CD4-positive, alpha-beta T cell (primary cell): ENCODE measurements at places on chromosomes 5 and 9. TPM values are rescaled to one million over a fixed set of nuclear protein-coding genes. Genes with fewer than 3 reads are reported as not detected.
A peak's percentile ranks its signal among the peaks of the same experiment; 100 is the strongest.

DNA sequence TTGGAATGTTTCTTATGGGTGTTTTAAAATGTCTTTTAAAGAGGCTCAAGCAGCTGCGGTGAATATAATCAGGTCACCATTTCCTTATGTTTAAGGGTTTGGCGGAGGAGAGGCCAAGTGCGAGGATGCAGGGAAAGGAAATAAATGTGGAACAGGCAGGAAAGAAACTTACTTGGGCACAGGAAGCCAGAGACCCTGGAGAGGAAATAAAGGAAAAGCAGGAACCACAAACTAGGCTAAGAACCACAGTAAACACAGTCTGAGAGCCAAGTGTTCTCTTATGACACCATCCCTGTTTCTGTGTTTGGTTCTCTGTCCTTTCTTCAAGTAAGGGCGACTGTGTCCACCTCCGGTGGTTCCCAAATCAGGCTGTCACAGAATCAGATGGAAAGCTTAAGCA is 166.5 kb downstream of the C9orf152 start:
- H3K4me3 ChIP-seq = no peak overlapping the region
- no peaks in the 10 kb centered on the region for H3K27me3 ChIP-seq
- no peaks in the 10 kb centered on the region for H3K36me3 ChIP-seq
- no peak for DNase-seq
- H3K4me1 ChIP-seq = no peaks in the 10 kb centered on the region

GRCh38 chr5:5739490-5739945 is 317.0 kb downstream of the ICE1 start:
- H3K36me3 ChIP-seq = no peaks in the 10 kb centered on the region
- no peaks in the 10 kb centered on the region for H3K4me1 ChIP-seq
- DNase-seq = no peak
- H3K4me3 ChIP-seq = no peak overlapping the region
- no peaks in the 10 kb centered on the region for H3K27me3 ChIP-seq

- H3K27me3 ChIP-seq = no peaks in the 10 kb centered on the region
- H3K4me3 ChIP-seq = no peak overlapping the region
- no peaks in the 10 kb centered on the region for H3K36me3 ChIP-seq
- no peak overlapping the region for H3K27ac ChIP-seq
- DNase-seq = no peak
These were observed 24.5 kb downstream of the RANBP17 start for GRCh38 chr5:170886210-170886894.

DNA sequence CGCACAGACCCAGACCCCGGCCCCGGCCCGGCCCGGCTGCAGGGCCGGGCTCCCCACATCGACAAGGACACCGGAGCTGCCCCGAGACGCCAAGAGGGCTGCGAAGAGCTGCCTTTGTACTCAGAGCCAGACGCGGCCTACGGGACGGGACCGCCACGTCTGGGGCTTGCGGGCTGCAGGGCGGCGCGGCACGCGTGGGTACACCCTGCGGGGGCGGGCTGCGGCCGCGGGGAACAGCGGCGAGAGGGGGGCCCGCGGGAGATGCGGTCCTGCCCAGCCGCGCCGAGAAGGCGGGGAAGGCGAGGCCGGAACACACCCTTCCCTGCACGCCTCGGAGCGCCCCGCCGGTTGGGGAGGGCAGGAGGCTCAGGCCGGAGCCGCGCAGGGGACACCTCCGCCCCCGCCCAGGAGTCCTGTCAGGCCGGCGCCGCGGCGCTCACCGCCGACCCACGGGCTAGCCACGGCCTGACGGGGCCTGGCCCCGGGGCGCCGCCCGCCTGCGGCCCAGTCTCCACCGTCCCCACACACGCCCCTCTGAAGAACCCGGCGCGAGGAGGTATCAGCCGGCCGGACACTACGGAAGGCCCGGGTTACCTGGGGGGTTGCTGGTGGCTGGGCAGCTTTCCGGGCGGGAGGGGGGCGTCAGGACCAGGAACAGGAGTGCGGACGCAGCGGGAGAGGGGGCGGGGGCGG is 478 bp downstream of the RAB14 start:
- peak overlapping the region; percentile 75 for H3K4me3 ChIP-seq
- no peaks in the 10 kb centered on the region for H3K36me3 ChIP-seq
- peak; percentile 33 for DNase-seq

- H3K27me3 ChIP-seq = no peaks in the 10 kb centered on the region
- H3K4me3 ChIP-seq = no peak overlapping the region
- H3K27ac ChIP-seq = no peak overlapping the region
- DNase-seq = no peak
- H3K36me3 ChIP-seq = no peaks in the 10 kb centered on the region
These were observed 277.7 kb upstream of the PCSK5 start for GRCh38 chr9:75612754-75613153.

- no peak overlapping the region for H3K4me3 ChIP-seq
- no peaks in the 10 kb centered on the region for H3K36me3 ChIP-seq
- H3K4me1 ChIP-seq = no peaks in the 10 kb centered on the region
- H3K27ac ChIP-seq = no peak overlapping the region
These were observed 488.6 kb upstream of the WWC1 start for GRCh38 chr5:167802755-167803431.

DNA sequence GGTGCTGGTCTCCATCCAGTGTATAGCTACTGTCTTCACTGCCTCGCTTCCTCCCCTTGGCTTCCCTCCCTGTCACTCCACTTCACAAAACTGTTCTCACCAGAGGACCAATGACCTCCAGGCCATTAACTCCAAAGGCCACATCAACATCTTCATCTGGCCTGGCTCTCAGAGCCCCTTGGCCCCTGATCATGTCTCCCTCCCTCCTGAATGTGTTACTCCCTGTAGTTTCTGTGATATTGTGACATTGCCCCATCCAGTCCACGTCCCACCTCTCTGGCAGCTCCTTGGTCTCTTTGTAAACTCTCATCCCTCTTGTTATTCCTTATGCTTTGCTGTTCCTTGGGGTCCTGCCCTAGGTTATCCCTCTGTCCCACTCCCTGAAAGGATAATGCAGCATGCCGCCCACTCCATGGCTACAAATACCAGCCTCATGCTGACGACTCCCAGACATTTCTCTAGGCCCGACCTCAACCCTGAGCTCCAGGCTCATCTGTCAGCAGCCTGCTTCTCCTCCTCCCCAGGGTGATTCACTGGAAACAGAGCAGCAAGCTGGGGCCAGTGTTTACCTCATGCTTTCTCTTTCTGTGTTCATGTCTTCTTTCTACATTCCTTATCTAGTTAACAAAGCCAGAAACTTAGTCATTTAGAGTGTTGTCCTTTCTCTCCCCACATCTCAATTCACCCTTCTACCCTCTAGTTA is 312.2 kb downstream of the SPOCK1 start:
- H3K27ac ChIP-seq = no peak overlapping the region
- no peak for DNase-seq
- no peaks in the 10 kb centered on the region for H3K27me3 ChIP-seq
- no peaks in the 10 kb centered on the region for H3K36me3 ChIP-seq
- no peak overlapping the region for H3K4me3 ChIP-seq
- H3K4me1 ChIP-seq = no peaks in the 10 kb centered on the region

- peaks cover 7% of the 10 kb centered on the region for H3K27me3 ChIP-seq
- no peak overlapping the region for H3K27ac ChIP-seq
- DNase-seq = no peak
These were observed 179.0 kb upstream of the TNC start for GRCh38 chr9:115296831-115297565.

DNA sequence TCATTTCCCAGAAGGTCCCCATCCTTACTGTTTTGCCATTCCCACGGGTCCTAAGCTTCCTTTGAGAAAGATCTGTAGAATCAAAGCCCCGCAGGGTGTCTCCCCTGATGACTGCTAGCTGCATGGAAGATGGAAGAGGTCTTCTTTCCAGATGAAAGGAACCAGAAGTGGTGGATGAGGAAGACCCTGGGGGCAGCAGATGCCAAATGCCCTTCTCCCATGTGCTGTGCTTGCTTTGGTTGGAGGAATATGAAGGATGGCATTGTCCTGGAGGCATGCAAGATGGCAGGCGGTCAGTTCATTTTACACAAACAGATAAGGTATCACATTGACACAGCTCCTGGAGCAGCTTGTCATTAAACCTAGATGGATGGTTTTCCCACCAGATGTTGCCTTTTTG is 25.8 kb upstream of the CER1 start:
- no peak for DNase-seq
- no peaks in the 10 kb centered on the region for H3K4me1 ChIP-seq

DNA sequence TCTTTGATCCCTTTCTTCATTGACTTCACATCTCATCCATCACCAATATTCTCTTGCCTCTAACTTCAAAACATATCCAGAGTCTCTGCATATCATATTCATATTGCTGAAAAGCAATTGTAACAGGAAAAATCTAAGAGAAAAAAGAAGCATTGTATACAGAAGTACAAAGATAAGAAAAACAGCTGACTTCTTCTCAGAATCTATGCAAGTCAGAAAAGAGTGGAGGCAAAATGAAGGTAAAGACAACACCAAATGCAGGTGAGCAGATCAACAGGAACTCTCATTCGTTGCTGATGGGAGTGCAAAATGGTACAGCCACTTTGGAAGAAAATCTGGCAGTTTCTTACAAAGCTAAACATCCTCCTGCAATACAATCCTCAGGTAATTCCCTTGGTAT is 155.6 kb downstream of the PHF2 start:
- no peaks in the 10 kb centered on the region for H3K36me3 ChIP-seq
- peaks cover 15% of the 10 kb centered on the region for H3K27me3 ChIP-seq
- no peaks in the 10 kb centered on the region for H3K4me1 ChIP-seq
- no peak overlapping the region for H3K27ac ChIP-seq
- no peak for DNase-seq

GRCh38 chr5:90201923-90202322 is 207.6 kb downstream of the CETN3 start:
- no peaks in the 10 kb centered on the region for H3K36me3 ChIP-seq
- H3K27ac ChIP-seq = no peak overlapping the region
- H3K4me1 ChIP-seq = no peaks in the 10 kb centered on the region
- no peak overlapping the region for H3K4me3 ChIP-seq

PIK3R1 gene
- 459 TPM for total RNA-seq

DRD1 gene
- total RNA-seq = not detected

PCDHA5 gene
- total RNA-seq = not detected

SPINK7 gene
- total RNA-seq = not detected

PCDHB14 gene
- not detected for total RNA-seq
